ENCODE measurements at places on chromosomes 3 and 15.

DNA sequence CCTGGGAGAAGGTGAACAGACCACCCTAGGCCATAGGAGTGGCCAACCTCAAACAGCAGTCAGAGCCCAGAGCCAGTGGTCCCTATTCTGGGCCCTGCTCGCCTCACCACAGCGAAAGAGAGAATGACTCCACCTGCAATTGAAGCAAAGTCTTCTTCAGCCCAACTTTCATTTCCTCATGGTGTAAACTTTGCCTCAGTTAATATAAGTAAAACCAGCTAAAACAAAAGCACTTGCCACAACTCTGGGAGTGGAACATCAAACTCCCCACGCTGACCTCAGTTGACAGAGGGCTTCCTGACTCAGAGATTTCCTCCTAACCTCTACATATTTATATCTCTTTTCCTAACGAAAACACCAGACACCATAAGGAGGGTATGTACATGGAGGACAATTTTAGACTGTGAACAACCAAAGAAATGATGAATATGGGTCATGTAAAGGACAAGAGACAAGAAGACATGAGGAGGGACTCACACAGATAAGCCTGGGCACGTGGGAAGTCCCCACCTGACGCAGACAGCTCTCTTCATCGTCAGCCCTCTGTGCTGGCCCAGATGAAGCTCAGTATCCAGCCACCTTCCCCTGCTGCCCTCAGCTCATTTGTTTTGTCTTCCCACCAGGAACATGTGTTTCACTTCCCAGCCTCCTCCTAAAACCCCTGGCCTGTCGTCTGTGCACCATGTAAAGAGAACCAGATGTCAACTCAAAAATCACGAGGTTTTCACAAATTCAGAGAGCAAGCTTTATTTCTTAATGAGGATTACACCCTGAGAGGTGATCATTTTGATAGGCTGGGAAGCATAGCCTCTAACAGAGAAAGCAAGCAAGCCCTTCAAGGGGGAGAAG, 140.9 kb downstream of the KCNMB2 start:
- DNase-seq: no peak

GRCh38 chr15:92629975-92630626, 25.5 kb downstream of the FAM174B start:
- DNase-seq: no peak

GRCh38 chr3:12503126-12503957, 19.1 kb downstream of the TSEN2 start:
- DNase-seq: no peak

- DNase-seq: no peak
These were observed 147.2 kb upstream of the WNT5A start for GRCh38 chr3:55634345-55634744.

DNA sequence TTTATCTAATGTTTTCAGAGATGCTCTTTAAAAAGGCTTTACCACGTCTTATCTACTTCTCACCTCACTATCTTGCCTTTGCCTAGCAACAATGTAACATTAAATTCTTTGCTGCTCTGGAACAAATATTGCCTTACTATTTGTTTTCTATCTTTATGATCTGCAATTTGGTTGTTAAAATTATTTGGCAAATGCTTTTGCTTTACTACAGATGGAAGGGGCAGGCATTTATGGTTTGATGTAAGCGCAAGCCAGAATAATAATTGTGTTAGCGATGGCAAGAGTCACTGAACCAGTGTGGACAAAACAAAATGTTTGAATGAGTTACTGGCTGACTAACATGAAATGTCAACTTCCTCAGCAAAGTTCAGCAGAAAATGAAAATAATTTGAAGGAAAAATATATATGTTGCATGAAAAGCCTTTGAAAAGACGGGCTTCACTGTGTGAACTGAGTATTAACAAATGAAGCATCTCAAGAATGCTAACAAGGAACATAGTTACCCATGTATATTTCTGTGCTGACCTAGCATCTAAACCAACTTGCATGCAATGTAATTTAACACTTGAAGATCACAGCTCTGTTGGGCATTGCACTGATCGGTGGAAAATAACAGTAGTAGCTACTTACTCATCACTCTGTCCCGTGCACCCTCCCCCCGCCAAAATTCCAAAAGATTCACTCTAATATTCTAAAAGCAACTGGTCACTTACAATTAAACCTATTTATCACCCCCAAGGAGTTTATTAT, 454.0 kb upstream of the ARHGEF26 start:
- no peak for DNase-seq

- DNase-seq: no peak
These were observed 31.5 kb upstream of the TM4SF4 start for GRCh38 chr3:149442851-149443544.

DNA sequence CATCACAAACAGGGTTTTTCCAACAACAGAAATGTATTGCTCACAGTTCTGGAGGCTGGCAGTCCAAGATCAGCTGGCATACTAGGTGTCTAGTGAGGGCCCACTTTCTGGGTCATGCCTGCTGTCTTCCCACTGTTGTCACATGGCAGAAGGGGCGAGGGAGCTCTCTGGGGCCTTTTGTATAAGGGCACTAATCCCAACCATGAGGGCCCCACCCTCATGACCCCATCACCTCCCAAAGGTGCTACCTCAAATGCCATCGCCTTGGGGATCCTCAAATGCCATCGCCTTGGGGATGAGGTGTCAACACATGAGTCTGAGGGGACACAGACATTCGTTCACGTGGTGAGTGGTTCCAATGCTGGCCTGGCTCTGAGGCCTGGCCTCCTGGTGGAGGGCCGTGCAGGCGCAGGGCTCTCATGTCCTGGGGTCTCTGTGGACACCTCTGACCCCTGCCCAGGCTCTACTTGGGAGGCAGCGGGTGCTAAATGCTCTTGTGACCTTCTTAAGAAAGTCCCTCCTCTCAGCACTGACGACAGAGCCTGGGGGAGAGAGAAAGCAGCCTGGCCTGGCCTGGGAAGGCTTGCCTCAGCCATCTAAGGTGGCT, 16.8 kb downstream of the NUP210 start:
- DNase-seq: no peak

DNA sequence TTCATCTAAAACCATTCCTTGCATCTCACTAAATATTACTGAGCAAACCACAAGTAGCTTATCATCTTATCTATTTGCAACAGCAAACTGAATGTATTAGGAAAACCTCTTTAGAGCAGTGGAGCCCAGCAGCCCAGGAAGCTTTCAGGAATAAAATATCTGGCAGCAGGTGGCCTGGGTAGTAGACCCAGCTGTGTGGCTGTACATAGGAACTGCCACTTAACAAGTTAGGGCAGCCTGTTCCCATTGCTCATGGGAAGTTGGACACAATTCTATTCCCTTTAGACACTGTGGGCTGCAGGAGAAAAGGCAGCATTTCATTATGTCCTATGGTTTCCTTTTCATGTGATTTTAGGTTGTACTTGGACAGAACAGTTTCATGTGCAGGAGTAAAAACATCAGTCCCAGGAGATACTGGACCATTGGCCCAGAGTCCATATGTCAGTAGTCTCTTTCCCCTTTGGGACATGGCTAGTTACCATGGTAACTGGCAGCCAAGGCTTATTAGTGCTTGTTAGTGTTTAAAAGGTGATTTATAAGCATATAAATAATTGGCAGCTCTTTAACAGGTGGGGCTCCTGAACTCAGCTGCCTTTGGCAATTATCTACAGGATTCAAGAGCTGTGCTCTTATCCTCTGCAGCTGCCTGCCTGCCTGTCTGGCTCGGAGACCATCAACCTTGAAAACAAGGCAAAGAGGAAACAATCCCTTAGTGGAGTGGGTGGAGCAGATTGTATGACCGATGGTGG, 28.9 kb upstream of the LSAMP start:
- DNase-seq: no peak

DNA sequence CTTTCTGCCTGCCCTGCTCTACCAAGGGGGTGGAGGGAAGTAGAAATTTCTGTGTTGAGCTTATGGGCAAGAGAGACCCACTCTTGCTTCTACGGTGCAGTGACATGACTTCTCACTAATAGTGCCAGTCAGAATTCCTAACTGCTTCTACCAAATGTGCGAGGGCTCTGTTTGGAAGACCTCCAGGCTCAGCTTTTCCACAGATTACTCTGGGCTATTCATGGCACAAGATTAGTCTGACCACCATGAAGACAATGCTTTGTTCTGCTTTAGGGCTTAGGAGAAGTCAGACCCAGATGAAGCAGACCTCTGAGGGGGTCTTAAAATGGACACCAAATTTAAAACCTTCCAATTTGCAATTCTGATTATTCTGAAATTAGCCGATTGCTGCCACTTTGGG, 195.9 kb upstream of the TBC1D5 start:
- DNase-seq: no peak

DNA sequence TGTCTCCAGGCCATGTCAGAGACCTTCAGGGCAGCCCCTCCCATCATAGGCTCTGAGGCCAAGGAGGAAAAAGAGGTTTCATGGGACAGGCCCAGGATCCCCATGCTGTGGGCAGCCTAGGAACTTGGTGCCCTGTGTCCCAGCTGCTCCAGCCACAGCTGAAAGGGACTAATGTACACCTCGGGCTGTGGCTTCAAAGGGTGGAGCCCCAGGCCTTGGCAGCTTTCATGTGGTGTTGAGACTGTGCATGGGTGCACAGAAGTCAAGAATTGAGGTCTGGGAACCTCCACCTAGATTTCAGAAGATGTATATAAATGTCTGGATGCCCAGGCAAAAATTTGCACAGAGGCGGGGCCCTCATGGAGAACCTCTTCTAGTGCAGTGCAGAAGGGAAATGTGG, 6.6 kb upstream of the SSR3 start:
- no peak for DNase-seq

GRCh38 chr15:75149867-75150709, 51.6 kb upstream of the C15orf39 start:
- no peak for DNase-seq

- no peak for DNase-seq
These were observed 83.3 kb downstream of the GLDN start for GRCh38 chr15:51424780-51425179.

DNA sequence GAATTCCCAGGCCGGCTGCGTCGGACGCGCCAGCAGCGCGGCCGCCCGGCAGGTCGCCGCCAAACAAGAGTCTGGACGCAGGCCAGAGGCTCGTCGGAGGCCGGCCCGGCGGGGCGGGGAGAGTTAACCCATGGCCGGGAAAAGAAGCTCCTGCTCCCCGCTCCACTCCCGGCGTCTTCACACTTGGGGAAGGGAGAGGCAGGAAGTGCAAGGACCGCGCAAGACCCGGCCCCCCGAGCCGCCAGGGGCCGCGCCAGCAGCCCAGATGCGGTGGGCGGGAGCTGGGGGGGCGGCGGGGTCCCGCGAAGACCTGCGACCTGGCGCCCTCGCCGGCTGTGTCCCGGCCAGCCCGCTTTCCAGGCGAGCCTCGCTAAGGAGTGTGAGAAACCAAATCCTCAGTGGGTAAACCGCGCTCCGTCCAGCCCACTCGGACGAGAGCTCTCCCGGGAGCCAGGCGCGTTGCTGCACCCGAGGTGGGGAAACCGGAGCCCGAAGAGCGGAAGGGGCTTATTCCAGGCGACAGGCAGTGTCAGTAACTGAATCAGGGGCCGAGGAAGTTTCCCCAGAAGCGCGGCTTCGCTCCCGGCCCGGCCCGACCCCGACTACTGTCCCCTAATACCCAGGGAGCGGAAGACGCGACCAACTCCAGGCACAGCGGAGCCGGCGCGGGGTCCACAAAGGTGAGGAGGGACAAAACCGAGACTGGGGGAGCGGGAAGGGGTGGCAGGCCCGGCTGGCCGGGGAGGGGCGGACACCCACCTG, 721 bp downstream of the ADAMTS7 start:
- DNase-seq: peak; percentile 14

DNA sequence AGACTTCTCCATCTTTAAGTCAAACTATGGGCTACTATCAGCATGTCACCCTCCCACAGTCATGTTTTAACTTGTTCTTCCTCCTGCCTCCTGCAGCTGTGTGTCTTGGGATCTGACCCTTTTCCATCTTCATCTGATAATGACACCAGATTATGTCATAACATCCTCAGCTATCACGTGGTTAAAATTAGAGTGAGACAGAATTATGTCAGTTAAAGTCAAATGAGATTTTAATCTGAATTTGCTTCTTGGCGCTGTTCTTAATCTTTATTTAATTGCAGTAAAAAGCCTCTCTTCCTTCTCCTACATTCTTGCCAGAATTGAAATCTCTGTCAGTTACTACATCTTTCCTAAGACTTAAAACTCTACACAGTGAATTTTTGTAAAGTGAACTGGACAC, 107.2 kb downstream of the ARPP21 start:
- no peak for DNase-seq

GRCh38 chr15:83457149-83457548, 10.0 kb downstream of the SH3GL3 start:
- DNase-seq: no peak
